Spinal cord (tissue), 10 donors: ENCODE measurements at places on chromosomes 6 and 20. TPM values are rescaled to one million over a fixed set of nuclear protein-coding genes. Genes with fewer than 3 reads are reported as not detected.

GRCh38 chr6:23031986-23032385 lies 462.6 kb downstream of the HDGFL1 start:
- no peak for DNase-seq

The GCM1 gene
- not detected for polyA plus RNA-seq

DNA sequence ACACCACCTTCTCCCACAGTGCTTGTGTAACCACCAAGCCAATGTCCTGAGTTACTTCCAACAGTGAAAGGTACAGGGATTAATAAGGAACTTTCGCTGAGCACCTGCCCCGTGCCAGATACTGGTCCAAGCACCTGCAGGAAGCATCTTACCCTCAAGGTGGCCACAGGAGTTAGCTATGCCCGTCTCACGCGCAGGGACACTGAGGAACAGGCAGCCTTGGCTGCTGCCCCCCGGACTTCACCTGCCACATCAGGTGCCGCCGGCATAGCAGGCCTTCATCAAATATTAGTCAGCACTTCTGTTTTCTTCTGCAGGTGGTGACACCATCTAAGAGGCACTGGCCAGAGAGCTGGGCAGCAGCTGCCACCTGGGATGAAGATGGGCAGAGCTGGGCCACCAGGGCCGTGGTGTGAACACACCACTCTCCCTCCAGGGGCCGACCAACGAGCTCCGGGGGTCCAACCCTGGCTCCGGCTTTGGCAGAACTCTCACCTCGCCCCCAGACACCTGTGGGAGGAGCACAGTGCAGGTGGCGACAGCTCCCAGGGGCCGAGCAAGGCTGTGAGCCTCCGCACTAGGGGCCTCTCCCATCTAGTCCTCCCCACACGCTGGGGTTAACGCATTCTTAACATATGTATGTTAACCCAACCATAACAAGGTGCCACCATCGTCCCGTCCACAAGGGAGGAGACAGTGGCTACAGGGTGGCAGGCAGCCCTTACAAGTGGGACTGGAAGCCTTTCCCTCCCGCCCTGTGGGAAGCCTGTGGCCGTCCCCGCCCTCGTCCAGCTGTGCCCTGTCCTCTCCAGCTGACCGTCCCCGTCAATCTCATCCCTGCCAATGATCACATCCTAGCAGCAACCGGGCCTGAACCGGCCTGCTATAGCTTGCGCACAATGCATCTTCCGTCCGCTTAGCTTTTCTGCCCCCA lies 2.9 kb upstream of the PPDPF start:
- DNase-seq, result no peak

The RBL1 gene
- polyA plus RNA-seq, result 7.4 TPM

- DNase-seq, result no peak
Measured at GRCh38 chr6:41719436-41720261, 15.8 kb downstream of the TFEB start.

GRCh38 chr20:44419131-44419844 lies 56.4 kb upstream of the TTPAL start:
- DNase-seq, result no peak

The KHDC1L gene
- polyA plus RNA-seq, result 2.0 TPM

The DSP gene
- polyA plus RNA-seq, result 8.4 TPM

The CDKAL1 gene
- 15.1 TPM for polyA plus RNA-seq

The RIPPLY2 gene
- polyA plus RNA-seq, result 13.3 TPM

DNA sequence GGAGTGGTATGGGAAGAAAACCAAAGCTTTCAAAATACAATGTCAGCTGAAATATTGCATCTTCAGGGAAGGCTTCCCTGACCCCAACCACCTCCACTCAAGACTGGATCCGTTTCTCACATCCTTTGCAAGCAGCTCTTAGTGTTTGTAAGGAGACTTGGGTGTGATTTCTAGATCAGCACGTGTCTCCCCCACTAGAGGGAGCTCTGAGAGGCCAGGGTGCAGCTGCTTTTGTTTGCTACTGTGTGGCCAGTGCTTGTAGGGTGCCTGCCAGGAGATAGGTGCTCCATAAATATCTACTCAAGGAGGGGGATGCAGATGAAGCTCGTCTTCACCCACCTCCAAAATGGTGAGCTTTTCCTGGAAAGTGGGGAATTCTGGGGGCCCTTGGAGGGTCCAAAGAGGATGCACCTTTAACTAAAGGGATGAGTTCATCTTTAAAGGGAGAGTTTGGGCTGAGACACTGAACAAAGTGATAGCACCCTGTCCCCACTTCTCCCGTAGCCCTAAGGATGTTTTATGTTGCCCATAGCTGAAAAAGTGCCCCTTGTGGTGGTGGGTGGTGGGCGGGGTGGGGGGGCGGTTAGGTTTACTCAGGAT lies 52.6 kb upstream of the MAFB start:
- DNase-seq, result no peak

- DNase-seq, result no peak
Measured at GRCh38 chr6:117496383-117496990, 14.0 kb downstream of the DCBLD1 start.

The NHSL1 gene
- 21.3 TPM for polyA plus RNA-seq

The PDE10A gene
- polyA plus RNA-seq, result 15.6 TPM

DNA sequence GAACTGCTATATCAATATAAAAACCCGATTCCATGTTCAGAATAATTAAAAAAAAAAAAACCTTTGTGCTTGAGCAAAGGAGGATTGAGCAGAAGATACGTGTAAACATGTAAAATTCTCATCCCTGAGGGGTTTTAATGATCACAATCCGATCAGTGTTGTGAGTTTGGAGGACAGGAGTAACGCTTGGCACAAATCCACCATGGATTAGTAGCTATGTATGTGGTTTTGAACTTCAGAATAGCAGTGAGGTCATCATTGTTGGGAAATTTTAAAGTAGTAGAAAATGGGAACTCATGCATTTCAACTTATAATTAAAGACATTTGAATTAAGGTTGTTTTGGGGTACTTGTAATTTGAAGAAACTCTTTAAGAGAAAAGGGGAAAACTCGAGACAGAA lies 203.2 kb downstream of the RPS12 start:
- no peak for DNase-seq

The TGM3 gene
- polyA plus RNA-seq, result 0.39 TPM

GRCh38 chr6:56714982-56715456 lies 72.3 kb upstream of the DST start:
- DNase-seq, result peak; percentile 27

- DNase-seq, result no peak
Measured at GRCh38 chr20:45489083-45489531, 19.6 kb downstream of the WFDC2 start.

- no peak for DNase-seq
Measured at GRCh38 chr20:48777005-48777404, 50.8 kb downstream of the PREX1 start.

The PAK5 gene
- 23.8 TPM for polyA plus RNA-seq

- DNase-seq, result no peak
Measured at GRCh38 chr6:161215193-161215592, 58.7 kb downstream of the AGPAT4 start.

GRCh38 chr6:144951730-144952437 lies 666.7 kb downstream of the UTRN start:
- DNase-seq, result no peak

GRCh38 chr6:91476000-91476399 lies 889.1 kb upstream of the MAP3K7 start:
- DNase-seq, result no peak

The SLC17A3 gene
- polyA plus RNA-seq, result not detected

The IMPG1 gene
- polyA plus RNA-seq, result 0.73 TPM

DNA sequence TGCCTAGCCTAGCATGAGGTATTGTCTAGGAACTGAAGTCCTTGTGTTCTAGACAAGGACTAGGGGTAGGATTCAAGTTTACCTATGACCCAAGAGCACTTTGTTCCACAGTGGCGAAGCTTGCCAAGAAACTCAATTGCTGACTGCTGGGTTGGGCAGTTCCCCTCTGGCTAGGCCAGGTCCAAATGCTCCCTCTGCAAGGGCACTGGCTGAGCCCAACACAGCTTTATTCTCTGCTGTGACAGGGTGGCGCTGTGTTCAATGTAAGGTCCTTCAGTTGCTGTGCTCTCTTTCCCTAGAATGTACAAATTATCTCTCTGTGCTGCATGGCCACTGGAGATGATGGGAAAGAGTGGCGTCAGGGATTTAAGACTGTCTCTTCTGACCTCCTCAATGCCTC lies 950.8 kb downstream of the HACE1 start:
- DNase-seq, result no peak

The FBXO30 gene
- 30.2 TPM for polyA plus RNA-seq

DNA sequence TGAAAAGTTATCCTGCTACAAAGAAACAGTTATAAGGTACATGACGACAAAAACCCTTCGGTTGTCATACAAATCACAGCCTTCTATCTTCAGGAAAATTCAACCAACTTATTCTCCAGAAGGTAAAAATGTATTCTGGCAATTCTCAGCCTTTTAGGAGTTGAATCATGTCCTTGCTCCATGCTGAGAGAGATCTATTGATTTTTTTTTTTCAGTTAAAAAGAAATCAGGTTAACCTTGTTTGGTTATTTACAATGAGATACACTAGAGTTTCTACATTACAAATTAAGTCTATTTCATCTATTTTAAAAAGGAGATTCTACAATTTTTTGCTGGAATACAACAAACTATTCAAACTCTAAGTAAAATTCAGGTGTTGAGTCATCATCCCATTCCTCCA lies 45.4 kb downstream of the ROS1 start:
- no peak for DNase-seq

The FRS3 gene
- 40.8 TPM for polyA plus RNA-seq

DNA sequence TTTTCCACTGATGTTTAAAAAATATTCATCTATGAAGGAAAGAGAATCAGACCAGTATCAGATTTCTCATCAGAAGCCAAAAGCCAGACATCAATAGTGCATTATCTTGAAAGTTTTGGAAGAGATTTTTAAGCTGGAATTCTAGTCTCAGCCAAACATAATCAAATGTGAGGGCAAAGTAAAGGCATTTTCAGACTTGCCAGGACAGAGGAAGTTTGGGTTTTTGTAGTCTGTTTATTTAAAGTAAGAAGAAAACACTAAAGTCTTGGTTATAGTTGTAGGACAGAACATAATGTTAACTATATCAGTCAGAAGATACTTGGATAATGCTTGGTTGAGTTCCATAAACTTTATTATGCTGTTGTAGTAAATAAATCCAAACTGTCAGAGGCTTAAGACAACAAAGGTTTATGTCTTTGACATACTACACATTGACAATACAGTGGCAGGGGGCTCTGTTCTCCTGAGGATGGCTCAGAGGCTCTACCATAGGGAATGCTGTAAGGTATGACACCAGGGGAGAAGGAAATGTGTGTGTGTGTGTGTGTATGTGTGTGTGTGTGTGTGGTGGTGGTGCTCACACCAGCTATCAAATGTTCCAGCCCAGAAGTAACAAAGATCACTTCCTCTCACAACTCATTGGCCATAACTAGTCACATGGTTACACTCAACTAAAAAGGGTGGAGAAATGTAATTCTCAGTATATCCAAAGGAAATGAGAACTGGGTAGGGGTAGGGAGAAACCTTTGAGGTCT lies 26.7 kb upstream of the YWHAB start:
- no peak for DNase-seq

The CFAP61 gene
- 9.3 TPM for polyA plus RNA-seq

The STK35 gene
- polyA plus RNA-seq, result 13.4 TPM

DNA sequence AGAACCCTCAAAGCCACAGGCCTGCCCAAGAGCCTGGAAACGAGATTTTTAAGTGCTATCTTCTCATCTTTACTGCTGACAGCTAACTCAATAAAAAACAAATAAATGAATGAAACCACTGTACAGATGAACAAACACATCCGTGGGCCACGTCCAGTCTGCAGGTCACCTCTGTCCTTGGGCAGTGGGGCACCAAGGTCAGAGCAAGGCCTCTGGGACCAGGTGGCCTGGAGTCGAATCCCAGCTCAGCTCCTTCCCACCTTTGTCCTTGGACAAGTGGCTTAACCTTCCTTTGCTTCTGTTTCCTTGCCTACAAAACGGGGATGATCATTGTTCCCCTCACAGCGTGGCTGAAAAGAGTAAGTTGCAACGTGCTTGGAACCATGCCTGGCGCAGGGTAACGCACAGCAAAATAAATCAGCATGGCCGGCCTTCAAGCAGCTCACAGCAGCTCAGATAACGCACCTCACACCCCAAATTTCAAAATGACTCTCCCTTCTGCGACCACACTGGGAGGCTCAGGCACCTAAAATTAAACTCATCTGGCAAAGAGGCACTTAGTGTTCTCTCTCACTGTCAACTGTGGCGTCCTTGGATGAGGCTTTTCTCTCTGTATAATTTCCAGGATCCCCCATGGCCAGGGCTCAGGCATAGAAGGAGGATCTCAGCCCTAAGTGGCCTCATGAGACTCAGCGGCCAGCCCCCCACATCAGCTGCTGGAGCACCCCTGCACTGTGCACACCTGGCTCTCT lies 35.7 kb downstream of the RRBP1 start:
- DNase-seq, result no peak

- DNase-seq, result no peak
Measured at GRCh38 chr6:127912914-127913313, 12.1 kb upstream of the THEMIS start.

GRCh38 chr6:167963589-167964057 lies 33.8 kb upstream of the KIF25 start:
- DNase-seq, result no peak

- no peak for DNase-seq
Measured at GRCh38 chr20:1336699-1337367, 7.9 kb upstream of the SDCBP2 start.

The TRIM10 gene
- polyA plus RNA-seq, result 0.14 TPM

DNA sequence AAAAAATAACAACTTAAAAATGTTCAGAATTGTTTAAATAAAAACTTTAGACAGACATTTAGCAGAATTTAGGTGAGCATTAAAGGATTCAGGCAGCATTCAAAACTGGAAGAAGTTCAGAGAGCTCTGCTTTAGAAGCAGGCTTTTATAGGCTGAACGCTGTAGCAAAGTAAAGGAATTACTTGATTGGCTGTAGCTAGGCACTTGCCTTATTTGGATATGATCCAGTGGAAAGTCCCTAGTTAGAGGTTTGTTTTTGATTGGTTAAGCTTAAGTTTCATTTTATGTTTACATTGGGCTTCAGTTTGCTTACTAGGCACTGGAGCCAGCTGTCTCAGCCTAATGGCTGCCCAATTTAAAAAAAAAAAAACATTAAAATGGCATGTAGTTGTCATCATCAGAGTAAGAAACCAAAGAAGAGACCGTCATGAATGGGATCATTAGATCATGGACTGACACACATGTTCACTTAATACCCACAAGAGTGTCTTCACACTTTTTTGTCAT lies 65.1 kb downstream of the CBFA2T2 start:
- DNase-seq, result peak; percentile 74

- DNase-seq, result no peak
Measured at GRCh38 chr20:10316582-10316981, 98.0 kb downstream of the SNAP25 start.

DNA sequence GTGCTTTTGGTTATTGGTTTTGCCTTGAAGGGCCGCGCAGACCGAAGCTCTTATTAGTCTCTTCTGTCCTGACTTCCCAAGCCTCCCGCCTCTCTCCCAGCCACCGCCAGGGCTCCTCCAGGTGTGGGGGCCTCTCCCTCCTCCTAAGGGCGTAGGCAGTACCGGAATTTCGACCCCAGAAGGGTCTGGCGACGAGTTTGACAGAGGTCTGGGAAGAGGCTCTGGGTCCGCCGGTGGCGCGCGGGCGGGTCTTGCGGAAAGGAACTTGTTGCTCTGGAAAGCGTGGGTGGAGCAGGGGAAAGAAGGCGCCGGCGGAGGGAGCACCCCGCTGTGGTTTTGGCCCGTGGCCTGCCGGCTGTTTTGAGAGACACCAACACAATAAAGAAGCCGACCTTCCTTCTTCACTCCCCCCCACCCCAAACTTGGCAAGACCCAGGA lies 1.8 kb downstream of the PCSK2 start:
- DNase-seq, result peak; percentile 59

The HNF4A gene
- 0.29 TPM for polyA plus RNA-seq
